GM19239 (cell line): ENCODE measurements at places on chromosomes 13 and 19.

DNA sequence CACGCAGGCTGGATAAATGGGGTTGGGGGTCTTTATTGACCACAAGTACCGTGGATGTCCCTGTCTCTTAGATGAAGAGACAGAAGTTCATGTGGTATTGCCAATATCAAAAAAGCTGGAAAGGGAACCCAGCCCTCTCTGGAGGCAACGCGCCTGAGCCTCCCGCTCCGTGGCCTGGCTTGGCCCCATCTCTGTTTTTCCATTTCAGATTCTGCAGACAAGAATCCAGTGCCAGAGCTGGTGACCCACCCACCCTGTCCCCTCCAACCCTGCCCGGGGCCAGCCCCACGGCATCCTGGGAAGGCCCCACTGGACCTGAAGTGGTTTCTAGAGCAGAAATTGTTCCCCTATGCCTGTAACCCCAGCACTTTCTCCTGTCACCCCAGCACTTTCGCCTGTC, 57.7 kb downstream of the PTPRS start:
- no peak for DNase-seq

DNA sequence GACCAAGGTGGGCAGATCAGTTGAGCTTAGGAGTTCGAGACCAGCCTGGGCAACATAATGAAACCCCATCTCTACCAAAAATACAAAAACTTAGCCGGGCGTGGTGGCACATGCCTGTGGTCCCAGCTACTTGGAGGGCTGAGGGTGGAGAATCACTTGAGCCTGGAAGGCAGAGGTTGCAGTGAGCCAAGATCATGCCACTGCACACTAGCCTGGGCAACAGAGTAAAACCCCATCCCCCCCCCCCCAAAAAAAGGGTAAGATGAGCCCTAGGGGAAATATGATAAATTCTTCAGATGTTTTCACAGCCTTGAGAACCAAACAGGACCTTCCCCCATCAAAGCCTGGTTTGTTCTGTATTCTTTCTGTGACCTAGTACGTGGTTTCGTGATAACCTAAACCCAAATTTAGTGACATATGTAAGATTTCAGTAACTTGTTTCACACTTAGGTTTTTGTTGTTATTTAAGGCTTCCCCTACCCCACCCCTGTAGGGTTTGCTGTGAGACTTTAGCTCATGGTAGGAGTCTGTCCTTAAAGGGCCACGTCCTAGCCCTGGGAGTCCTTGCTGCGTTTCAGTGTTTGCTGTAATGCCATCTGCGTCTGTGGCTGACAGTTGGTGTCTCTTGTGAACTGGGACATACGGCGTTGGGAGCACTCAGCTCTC, 49.6 kb downstream of the MYO9B start:
- peak; percentile 56 for DNase-seq

- no peak for DNase-seq
Measured at GRCh38 chr13:29885989-29886388, 35.6 kb upstream of the UBL3 start.

- no peak for DNase-seq
Measured at GRCh38 chr13:25588336-25589060, 216.7 kb downstream of the ATP8A2 start.

GRCh38 chr13:57624565-57625435, 6.7 kb upstream of the PCDH17 start:
- DNase-seq = no peak

DNA sequence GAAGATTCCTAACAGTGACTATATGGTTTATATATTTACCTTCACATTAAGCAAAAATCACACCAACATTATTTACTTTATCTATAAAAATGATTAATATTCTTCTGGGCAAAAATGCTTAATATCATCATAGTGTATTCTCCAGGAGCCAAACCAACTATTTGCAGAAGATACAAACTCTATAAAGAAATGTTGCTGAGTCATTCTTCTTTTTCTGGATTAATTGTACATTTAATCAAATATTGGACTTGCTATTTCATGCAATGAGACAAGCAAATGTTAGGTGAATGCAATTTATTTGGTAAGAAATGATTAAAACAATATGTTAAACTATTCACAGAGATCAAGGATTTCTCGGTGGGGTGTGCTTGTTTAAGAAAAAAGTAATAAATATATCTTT, 1075.8 kb downstream of the PCDH9 start:
- no peak for DNase-seq

DNA sequence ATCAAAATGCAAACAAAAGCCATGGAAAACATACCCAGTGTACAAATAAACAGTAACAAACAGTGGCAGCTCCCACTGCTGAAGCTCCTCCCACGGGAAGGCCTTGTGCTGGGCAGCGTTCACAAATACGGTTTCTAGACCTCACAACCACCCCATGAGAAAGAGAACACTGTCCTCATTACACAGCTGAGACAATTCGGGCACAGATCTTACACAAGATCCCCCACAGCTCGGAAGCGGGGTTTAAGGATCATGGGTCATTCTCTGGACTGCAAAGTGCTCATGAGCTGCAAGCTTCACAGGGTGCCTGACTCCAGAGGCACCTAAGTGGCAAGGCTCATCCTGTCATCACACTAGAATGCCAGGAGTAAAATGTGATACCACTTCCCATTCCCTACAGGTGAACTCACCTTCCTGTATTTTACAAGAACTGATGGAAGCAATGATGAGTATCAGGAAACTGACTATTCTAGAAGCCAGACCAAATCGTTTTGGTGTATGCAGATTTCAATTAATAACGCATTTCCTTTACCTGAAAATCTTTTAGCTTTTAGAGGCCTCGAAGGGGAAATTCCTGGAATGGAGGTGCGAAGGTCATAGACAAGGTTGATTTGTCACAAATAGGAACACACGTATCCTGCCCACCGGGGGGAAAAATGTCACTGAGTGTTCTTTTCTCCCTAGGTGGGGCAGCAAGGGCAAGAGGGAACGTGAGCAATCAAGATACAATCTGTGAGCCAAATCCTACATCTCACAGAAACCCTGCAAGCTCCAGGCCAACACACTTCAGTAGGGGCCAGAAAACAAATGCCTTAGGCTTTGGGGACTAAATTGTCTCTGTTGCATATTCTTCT, 41.2 kb downstream of the STK24 start:
- DNase-seq = no peak

- no peak for DNase-seq
Measured at GRCh38 chr19:49758292-49758691, 4.8 kb downstream of the TSKS start.

DNA sequence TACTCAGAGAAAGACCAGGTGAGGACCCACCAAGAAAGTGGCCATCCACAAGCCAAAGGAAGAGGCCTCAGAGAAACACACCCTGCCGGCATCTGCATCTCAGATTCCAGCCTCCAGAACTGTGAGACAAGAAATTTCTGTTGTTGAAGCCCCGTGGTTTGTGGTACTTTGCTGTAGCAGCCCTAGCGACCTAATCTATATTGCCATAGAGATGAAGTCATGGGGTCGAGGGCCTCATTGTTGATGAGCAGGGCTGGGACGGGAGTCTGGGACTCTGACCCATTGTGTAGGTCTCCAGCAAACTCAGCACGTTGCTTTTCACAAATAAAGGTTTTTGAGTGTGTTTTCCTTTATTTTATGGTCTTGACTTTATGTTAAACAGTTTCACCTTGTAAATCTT, 174.9 kb downstream of the TNFSF13B start:
- DNase-seq = no peak

GRCh38 chr13:49503951-49504350, 8.2 kb downstream of the PHF11 start:
- DNase-seq = no peak

DNA sequence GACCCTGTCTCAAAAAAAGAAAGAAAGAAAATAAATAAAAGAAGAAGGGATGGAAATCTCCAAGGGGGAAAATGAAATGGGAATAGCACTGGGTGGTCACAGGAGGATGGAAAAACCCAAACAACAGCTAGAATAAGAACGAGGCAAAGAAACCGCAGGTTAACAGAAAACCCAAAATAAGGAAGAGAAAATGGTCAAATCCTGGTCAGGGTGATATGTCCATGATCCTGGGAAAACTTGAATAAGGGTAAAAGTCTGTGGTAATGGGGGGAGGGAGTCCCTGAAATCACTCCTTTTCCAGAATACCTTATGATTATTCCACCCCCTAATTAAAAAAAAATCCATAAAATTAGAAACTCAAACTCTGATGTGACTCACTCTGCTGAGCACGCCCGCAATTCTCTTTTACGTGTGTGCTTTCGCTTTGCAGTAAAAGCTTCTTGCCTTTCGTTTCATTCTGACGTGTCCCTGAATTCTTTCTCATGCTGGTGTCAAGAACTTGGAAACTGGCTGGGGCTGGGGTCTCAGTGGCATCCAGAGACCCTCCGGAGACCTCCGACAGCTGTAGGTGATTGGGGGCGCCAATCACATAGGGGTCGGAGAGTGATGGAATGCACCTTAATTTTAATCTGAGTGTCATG, 4.3 kb upstream of the NAXD start:
- peak; percentile 56 for DNase-seq

DNA sequence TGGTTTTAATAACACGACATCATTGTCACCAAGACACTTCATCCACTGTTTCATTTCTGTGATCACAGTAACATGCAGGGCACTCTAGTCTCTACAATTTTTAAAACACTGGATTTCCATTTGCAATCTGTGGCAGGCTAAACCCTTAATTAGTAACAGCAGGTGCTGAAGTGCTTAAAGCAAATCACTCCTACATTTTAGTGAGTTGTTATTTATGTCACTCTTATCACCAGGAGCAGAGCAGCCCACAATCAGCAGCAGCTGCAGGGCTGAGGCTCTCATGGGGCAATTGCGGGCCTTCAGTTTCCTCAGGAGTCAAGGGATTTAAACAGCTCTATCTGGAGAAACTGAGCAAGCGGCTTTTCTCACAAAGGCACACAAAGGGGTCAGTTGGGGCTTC, 1.6 kb downstream of the SOHLH2 start:
- DNase-seq = no peak

DNA sequence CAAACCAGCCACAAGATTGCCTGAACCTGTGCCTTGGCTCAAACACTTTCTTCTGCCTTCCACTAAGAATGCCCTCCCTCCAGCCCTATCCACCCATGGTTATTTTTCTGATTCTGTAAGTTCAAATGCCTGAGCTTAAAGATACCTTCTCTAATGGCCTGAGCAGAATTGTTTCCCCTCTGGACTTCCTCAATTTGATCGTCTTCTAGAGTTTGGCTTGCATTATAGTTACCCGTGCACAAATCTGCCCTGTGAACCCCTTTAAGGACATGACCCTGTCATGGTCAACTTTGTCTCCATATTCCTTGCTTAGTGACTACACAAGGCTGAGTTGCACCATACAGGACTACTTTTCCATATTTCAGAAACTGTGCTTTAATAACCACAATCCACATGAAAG, 481.0 kb downstream of the FOXO1 start:
- no peak for DNase-seq

- no peak for DNase-seq
Measured at GRCh38 chr13:73365681-73366080, 306.9 kb downstream of the KLF5 start.

DNA sequence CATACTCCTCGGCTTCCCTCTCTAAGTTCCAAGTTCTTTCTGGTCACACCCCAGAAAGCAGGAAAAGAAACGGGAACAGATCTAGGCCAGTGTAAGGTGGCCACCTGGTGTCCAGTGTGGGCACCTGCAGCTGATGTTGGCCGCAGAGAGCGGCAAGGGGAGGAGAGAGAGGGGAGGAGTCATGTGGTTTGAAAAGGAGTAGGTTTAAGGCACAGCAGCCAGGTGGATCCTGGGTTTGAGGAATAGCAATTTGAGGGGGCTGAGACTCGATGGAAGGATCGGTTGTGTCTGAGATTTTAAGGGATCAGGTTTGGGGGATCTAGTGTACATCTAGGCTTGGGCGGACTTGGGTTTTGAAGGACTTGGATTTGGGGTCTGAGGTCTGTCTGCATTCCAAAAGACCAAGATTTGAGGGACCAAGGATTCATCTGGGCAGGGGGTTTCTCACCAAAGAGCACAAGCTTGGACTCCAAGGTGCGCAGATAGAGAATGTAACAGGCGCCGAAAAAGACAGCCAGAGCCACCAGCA, 1.2 kb downstream of the RABAC1 start:
- peak; percentile 75 for DNase-seq

DNA sequence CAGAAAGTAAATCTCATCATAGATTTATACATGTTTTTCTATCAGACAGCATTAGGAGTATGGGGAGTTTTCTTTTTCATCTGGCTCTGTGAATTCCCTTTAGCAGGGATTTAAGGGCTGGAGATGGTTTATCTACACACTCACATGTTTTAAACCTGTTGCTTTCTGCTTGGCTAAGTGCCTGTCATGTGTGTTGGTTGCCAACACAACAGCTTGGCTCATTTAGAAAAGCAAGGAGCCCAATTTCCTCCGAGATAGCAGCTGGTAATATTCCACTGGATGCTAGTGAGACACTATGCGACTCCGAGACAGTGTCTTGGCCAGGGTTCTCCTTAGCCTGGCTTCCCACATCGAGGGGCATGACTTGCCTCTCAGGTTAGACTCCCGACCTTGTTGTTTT, 83.3 kb downstream of the KLF5 start:
- DNase-seq = no peak

DNA sequence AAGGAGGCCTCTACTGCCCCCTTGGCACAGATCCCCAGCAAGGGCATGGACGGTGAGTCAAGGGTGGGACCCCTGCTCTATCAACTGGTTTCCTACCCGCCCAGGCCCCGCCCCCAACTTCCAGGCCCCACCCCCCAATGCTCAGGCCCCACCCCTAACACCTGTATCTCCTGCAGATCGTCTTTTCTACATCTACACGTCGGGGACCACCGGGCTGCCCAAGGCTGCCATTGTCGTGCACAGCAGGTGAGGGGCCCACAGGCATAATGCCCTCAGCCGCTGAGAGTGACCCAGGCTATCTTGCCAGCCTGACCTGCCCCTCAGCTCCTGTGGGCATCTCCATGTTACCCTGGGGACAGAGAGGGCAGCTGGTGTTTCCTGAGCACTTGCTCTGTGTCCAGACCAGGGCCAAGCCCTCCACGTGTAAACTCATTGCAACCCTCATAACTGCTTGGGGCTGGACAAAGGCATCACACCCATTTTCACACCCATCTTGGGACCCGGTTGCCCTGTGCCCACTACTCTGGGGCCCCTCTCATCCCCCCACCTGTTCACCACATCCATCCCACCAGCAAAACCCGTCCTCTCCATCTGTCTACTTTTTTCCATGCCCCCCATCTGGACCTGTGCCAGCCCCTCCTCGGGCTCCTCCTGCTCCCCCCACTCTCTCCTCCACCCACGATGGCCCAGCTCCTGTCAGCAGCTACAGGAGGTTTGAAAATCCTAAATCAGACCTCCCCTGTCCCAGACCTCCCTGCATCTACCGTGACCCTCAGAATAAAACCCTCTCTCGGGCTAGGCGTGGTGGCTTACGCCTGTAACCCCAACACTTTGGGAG, 17.2 kb downstream of the SLC27A1 start:
- no peak for DNase-seq

DNA sequence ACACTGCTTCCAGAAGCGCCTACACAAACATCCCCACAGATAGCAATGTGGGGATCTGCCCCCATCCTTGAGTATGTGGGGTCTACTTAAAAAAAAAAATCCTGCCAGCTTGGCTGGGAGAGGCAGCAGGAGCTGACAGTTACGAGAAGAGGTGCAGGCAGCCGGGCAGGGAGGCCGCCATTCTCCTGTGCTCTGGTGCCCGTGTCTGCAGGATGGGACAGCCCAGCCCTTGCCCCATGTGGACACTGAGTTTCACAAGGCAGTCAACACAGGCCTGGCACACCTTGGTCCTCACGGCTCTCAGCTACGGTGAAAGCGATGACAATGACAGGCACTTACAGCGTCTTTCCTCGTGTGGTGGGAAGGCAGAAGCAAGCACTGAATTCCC, 24.0 kb downstream of the MPND start:
- no peak for DNase-seq
